ENCODE measurements at places on chromosomes 5 and 9.

- no peak for DNase-seq
Measured at GRCh38 chr9:108363311-108363710, 492.5 kb downstream of the ACTL7B start.

DNA sequence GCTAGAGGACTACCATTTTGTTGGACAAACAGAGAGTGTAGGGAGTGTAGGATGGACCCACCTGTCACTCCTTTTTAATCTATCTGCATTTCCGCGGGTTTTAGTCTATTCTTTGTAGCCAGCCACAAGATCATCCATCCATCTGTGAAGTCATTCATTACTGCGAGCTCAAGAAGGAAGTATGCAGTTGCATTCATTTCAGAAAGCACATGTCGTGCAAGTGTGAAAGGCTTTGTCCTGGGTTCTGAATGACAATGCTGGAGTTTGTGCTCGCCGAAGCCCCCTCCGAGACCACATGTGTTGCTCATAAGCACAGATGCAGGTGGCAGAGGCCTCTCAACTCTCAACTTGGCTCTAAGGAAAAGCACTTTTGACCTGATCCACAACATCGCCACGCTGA lies 70.3 kb upstream of the BASP1 start:
- no peak for DNase-seq

GRCh38 chr5:154794525-154795234 lies 39.5 kb downstream of the LARP1 start:
- no peak for DNase-seq

DNA sequence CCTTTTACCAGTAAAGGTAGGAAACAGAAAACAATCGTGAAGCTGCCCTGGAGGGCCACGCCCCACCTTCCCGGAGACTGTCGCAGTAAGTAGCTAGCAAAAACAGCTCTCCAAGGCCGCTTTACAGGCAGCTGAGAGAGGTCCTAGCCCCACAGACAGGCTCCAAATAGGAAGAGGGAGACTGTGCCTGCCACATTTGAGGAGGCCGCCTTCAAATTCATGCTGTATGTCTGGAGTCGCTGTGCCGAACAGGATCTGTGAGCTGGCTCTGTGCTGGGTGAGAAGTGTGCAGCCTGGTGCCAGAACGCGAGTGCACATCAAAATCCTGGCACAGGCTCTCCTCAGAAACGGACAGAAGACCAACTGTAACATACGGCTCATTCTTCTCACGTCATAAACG lies 582.2 kb downstream of the CETN3 start:
- DNase-seq, result no peak
